Type B pancreatic cell (in vitro differentiated cells): ENCODE measurements at places on chromosomes 1 and 21.

DNA sequence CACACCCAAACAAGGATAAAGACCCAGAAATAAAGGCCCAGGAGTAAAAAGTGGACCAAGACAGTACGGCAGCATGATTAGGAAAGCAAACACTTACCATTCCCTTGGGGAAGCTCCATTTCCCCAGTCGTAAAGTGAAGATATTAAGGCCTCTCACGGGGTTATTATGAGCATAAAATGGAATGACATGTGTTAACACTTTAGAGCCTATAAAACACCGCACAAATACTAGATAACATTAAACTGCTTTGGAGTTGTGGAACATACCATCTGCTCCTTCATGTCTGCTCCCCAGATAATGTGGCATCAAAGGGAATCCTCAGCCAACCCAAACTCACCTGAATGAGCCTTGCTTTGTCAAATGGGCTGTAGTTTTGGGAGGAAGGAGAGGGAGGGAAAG is 8.9 kb upstream of the ITLN2 start:
- no peak for DNase-seq

DNA sequence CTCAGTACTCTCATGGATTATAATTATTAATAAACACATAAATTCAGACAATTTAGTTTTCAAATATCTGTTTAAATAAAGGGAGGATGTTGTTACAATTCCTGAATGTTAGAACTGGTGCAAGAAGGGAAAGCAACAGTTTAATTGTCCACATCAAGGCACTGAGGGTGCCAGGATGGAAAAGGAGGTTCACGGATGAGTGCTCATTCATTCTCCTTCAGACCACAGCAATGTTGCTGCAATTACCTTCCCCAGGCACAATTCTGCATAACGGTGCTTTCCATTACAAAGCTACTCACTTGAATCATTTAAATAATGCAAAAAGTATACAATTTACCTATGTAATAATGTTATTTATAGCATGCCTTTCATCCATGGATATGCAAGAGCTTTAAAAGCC is 52.3 kb upstream of the COG2 start:
- no peak for DNase-seq

GRCh38 chr21:31403596-31404333 is 59.7 kb upstream of the TIAM1 start:
- no peak for DNase-seq

DNA sequence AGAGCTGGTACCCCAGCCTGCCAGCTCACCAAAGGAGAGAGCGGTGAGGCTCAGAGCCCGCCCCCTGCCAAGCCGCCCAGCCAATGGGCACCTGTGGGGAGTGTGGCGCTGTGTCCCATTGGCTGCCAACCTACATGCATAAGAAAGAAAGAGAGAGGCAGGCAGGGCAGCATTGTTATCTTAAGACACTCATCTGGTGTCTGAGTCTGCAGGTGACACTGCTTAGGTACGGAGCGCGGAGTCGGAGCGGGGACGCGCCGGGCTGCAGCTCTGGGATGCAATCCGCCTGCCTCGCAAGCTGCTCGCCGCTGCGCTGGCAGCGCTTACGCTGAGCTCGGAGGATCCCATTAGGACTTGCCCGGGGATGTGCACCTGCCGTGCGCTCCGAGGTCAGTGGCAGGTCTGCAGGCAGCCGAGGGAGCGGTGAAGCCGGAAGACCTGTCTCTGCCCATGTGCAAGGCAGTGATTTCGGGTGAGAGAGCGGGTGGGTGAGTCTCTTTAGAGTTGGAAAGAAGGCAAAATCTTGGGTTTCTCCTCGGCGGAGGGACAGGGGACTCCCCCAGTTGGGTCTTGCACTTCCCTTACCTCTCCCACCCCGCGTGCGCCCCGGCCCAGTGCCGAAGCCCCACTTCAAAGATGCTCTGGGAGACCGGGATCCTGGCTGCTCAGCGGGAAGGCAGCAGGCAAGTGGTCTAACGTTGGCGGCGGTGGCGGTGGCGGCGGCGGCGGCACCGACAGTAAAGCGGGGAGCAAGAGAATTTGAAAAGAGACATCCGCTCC is at the start of gene BRINP2:
TSS of gene BRINP2 (plus strand) at position 203 of the 780 bp plus-strand sequence. CDS start 58,919 bp downstream, outside the sequence.
- DNase-seq, result peak; percentile 74

DNA sequence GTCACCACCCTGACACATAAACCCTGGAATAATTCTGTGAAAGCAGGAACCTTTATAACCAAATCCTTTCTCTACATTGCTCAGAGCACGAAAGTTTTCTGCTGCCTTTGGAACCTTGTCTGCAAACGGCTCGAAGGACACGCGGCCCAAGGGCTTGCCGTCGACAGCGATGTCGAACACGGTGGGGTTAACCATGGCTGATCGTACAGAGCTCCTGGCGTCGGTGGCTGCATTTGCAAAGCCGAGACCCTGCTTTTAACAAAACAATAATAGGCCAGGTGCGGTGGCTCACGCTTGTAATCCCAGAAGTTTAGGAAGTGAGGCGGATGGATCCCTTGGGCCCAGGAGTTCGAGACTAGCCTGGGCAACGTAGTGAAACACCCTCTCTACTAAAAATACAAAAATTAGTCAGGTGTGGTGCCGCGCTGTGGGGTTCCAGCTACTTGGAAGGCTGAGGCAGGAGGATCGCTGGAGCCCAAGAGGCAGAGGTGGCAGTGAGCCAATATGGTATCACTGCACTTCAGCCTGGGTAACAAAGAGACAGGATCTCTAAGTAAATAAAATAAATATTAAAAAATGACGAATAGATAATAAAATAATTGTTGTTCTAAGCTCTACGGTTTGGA is 2.2 kb upstream of the EIF2B3 start:
- no peak for DNase-seq

DNA sequence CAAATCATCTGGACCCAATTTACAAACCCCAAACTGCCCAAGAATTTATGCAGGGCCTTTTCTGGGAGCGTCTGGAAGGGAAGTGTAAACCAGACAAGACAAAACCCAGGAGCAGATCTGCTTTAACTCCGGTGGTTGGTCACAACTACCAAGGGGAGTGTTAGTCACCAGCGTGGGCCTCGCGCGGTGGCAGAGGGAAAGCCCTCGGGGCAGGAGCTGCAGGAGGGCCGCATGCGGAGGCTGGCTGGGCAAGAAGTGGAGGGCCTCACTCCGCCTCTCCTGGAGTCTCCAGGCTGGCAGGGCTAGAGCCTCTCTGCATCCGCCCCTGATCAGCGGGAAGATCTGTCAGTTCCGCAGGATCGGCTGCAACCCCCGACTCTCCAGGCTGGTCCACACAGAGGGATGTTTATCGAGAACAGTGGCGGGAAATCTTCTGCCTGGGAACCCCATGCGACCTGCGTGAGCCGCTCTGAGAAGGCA is 2.0 kb downstream of the COL24A1 start:
- peak; percentile 67 for DNase-seq
